Suprapubic skin (tissue), 4 donors: ENCODE measurements at places on chromosomes 2 and 18. TPM values are rescaled to one million over a fixed set of nuclear protein-coding genes. Genes with fewer than 3 reads are reported as not detected.

Gene COLEC11
- 0.68 TPM for total RNA-seq

Gene SNTG2
- total RNA-seq, result 1.3 TPM

Gene RUFY4
- total RNA-seq, result not detected

Gene THUMPD2
- total RNA-seq, result 9.7 TPM

Gene FOSL2
- total RNA-seq, result 370 TPM
